H9 (cell line): ENCODE measurements at places on chromosomes 1 and 21.

GRCh38 chr1:10424651-10425050, 5.6 kb upstream of the CENPS start:
- no peak for DNase-seq

GRCh38 chr1:206895837-206896242, 1.4 kb upstream of the IL24 start:
- DNase-seq, result no peak

DNA sequence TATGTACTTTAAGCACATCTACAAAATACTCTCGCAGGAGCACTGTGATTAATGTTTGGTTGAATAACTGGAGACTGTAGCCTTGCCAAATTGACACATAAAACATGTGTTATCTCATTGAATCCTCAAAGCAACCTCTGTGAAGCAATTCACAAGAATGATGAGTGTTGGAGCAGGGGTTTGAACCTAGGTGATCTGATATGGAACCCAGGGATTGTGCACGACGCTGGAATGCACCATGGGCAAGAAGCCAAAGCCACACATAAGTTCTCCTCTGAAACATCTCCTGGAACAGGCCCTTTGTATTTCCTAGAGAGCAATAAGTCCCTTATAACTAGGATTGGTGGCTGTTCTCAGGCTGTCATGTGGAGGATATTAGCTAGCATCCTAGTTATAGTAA, 124.6 kb upstream of the IVNS1ABP start:
- no peak for DNase-seq

DNA sequence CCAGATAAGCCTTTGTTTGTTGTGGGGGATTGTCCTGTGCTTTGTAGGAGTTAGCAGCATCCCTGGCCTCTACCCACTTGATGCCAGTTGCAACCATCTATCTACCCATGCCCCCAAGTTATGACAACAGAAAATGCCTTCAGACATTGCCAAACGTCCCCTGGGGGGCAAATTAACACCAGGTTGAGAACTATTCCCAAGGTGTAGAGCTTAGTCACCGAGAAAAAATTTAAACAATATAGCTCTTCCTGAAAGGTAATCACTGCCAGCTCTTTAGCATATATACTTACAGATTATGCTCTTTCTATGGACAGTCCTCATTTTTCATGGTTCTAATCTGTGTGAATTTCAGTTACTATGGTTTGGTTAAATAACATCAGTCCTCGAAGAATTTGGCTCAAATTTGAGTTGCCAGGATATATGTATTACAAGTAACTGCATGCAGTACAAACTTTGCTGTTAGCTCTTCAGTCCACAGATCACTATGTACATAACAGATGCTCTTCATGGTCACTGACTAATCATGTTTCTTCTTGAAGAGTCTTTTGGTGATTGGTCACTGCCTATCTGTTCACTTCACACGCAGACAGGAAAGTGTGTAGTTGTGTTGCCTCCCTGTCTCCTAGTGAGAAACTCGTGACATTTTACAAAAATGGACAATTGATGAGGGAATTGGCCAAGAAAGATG, 25.2 kb downstream of the MAPKAPK2 start:
- DNase-seq, result no peak

- no peak for DNase-seq
Observed at GRCh38 chr1:32702599-32703478, at the start of gene SYNC. TSS of gene SYNC (minus strand) at chr1:32702770. CDS start at chr1:32702660, 110 bp downstream.

DNA sequence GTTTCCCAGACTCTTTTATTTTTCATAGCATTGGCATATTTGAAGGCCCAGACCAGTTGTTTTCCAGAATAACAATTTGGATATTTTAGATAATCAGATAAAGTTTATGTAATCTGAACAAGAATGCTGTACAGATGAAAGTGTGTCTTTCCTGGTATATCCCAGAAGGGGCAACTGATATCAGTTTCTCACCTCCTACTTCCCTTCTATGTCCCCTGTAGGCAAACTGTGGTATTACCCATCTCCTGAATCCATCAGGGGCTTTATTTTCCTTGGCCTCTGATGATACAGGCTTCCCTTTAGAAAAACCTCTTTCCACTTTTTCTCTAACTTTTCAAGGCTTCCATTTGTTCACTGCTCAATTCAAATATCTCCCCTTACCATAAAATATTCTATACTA, 87.5 kb upstream of the RGS1 start:
- no peak for DNase-seq

GRCh38 chr1:119611701-119612113, 36.4 kb downstream of the ZNF697 start:
- peak; percentile 92 for DNase-seq

DNA sequence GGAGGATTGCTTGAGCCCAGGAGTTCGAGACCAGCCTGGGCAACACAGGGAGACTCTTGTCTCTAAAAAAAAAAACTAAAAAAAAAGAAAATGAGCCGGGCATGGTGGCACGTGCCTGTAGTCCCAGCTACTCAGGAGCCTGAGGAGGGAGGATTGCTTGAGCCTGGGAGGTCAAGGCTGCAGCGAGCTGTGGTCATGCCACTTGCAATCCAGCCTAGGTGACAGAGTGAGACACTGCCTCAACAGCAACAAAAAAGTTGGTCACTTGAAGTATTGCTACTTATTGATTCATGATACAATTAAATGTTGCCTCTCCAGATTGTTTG, 57.9 kb upstream of the CXADR start:
- no peak for DNase-seq

DNA sequence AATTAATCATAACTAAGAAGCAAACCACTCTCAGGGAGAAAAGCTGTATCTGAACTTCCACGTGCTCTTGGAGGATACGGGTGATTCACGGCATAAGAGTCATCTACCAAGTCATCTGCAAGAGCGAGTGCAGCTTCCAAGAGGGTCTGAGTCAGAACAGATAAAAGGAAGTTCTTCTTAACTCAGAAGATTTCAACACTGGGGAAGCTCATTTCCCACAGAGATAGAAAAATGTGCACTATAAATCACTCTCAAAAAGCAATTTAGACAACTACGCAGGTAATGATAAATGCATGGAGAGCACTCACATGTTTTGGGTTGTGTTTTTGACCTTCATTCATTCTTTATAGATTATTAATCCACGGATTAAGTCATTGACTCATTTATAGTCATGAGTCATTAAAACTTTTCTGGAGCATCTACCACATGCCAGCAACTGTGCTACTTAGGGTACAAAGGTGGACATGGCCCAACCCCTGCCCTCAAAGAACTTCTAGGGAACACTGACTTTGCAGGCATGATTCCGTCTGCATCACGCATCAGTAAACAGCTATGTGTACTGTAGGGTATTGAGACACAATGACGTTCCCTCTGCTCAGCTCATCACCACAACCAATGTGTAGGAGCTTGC, 20.8 kb downstream of the KCNJ15 start:
- no peak for DNase-seq

DNA sequence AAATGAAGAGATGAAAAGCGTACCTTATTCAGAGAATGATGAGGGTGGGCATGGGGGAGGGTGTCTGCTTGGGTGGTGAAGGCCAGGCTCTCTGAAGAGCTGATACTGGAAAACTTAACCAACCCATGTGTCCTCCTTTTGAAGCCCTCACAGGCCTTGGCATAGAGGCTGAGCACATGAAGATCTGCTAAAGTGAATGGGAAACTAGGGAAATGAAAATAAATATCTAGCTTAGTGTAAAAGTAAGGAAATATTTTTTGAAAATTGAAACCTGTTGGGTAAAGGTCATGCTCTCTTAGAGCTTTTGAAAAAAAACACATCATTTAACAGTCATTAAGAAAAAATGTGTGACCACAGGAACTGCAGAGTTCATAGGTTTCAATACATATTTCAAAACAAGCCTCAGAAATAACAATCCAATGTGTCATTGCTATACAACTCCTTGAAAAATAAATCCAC, 40.5 kb upstream of the RALGPS2 start:
- DNase-seq, result no peak

DNA sequence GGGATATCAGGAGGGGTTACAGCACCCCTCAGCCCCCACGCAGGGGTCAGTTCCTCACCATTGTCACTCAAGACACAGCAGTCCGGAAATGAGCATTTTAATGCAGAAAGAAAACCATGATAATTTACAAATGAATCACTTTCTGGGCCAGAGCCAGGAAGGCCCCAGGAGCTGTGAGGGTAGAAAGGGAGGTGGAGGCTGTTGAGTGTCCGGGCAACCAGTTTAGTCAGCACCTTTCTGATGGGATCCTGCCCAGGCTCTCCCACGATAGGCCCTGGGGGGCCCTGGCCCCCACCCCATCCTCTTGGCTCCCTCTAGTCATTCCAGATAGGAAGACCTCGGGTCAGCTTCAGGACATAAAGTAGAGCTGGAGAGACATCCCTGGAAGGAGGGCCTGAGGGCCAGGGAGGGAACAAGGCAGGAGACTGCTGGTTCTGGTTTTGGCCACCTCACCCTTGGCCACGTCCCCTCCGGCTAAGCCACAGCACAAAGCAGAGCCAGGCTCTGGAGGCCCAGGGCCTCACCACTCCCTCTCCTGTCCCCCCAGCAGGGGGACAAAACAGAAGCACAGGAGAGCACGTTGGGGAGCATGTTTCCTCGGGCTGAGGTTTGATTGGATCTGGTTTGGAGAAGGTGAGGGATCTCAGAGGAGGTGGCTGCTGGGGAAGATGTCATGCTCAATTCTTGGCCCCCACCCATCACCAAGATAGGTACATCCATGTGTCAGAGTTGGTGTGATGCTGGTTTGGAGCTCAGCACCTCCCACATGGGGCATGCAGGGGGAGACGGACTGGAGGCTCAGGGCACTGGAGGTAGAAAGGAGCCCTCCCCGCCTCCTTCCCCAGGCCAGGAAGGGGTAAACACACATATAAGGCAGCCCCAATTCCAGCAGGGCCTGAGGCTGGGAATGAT, 20.6 kb downstream of the ETNK2 start:
- no peak for DNase-seq

- DNase-seq, result peak; percentile 35
Observed at GRCh38 chr1:24438423-24438901, 22.9 kb downstream of the NIPAL3 start.

DNA sequence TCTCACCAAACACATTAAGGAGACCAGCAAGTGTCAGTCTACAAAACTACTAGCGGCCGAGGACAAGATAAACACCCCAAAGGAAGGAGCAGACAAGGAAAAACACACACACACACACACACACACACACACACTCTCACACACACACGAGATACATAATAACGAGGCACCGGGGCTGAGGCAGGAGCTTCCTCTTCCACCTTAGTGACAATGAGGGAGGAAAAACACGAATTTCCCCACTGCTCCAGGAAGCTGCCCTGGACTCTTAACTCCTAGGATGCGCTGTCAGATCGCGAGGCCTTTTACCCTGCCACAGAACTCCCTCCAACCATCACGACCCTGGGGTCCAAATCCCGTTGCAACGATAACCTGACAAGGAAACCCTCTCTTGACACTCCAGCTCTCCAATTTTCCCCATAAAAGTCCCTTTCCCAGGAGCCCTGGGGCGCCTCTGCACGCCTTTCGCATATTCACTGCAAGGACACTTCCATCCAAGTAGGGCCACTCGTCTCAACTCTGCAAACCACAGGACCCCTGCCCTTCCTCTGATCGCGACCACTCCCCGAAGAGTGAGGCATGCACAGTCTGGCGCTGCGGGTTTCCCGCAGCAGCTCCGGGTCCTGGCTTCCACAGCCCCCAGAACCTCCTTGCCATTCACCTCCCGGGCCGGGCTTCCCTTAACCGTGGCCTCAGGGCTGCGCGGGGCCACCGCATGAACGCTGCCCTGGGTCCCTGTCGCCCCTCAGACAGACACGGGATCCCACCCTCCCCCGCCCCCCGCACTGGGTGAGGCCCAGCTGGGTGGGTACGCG, 581 bp downstream of the ETV3 start:
- no peak for DNase-seq

DNA sequence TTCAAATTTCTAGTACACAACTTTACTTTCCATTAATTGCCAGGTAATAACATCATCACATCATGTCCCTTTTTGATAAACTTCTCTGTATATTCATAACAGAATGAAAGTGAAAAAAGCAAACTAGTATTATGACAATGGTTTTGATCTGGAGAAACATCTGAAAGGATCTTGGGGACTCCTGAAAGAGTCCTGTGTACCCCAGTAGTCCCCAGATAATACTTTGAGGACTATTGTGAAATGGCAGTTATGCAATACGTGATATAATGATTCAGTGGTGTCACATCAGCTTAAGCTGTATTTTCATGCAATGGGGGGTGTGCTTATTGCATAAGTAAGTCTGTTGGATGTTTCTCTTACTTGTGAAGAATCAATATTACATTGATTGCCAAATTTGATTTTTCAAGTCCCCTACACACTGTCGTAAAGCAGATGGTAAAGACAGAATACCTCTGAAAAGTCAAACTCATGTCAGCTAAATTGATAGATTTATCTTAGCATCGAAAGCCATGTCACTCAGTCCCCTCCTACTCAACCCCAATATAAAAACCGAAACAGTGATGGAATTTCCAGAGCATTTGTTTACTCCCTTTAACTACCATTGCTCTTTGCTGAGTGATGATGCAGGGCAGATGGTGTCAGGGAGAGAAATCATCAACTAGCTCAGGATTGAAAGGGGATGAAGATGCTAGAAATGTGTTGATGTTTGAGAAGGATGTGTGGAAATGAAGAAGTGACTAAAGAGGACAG, 146.7 kb upstream of the C1orf105 start:
- no peak for DNase-seq

- no peak for DNase-seq
Observed at GRCh38 chr1:244002721-244003120, 48.4 kb upstream of the ZBTB18 start.

DNA sequence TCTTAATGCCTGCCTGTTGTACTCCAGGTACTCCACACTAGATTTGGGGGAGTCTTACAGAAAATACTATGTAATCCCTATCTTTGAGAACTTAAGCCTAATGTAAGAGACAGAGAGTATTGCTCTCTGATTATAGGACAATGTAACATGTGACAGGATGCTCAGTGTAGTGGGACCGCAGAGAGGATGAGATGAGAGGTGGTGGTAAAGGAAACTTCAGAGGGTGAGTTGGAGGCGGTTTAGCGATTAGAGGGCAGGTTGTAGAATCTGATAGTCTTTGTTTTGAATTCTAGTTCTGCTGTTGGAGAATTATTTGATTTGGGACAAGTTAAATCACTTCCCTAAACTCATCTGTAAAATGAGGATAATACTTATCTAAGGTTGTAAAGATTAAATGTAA, 5.4 kb downstream of the SOAT1 start:
- no peak for DNase-seq

DNA sequence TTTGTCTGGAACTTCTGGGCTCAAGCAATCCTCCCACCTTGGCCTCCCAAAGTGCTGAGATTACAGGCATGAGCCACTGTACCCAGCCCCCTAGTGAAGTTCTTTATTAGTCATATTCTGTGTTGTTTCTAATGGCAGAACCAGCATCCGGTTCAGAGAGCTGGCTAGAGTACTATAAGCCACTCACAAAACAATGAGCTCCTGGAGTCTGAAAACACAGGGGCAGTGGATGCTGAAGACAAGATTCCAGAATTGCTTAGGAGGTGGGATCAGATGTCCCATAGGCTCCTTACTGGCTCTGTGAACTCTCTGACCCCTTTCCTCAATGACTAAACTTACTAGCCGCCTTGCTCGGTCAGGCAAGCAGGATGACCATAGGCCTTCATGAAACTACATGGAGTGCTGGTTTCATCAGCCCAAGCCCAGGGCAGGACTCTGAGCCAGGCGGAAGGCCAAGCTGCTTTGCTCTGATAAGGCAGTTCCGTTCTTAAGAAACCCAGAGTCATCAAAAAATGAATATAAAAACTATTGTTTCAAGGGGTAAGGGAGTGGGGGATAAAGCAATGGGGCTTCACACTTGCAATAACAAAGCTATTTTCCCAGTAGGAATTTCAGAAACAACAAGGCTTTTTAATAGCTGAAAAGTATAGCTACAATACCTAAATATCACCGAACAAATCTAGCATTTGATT, 8.1 kb downstream of the MTHFR start:
- DNase-seq, result no peak
